ENCODE measurements at places on chromosomes 11 and 22.
A peak's percentile ranks its signal among the peaks of the same experiment; 100 is the strongest.

DNA sequence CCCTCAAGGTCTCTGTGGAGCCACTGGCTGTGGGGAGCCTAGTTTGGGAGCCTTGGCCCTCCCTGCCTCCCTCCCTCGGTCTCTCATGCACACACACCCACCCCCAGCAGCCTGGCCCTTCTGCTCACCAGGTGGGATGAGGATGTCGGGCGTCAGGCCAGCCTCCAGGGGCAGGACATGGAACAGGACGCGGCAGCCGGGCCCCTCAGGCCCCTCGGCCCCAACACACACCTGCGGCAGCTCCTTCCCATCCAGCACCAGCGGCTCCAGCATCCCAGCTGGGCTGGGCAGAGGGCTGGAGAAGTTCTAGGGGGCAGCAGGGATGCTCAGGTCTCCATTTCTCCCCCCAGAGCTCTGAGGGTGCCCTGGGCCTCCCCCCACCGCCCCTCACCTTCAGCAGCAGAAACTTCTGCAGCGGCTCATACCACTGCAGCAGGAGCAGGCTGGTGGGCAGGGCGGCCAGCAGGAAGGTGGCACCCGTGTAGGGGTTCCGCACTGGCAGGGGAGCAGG is 11.2 kb downstream of the MAP4K2 start:
- no peak overlapping the region for H3K4me3 ChIP-seq
- peaks cover 23% of the 10 kb centered on the region for H3K36me3 ChIP-seq
- H3K27ac ChIP-seq = no peak overlapping the region
- DNase-seq = no peak
- no peaks in the 10 kb centered on the region for H3K27me3 ChIP-seq

DNA sequence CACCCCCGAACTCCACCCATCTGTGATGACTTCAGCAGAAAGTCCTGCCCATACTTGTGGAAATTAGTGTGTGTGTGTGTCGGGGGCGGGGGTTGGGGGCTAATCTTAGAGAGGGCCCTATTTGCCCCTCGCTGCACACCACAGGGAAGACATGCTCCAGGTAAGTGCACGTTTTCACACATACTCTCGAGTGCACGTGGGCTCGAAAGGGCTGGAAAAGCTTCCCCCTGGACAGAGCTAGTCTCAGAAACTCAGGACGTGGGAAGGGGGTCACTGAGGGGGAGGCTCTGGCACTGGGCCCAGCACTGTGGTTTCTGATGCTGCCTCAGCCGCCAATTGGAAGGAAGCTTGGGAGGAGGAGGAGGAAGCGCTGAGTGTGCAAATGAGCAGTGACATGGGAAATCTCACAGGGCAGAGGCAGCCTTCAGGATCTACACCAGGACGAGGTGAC is 40.7 kb upstream of the CD82 start:
- DNase-seq = no peak
- H3K4me1 ChIP-seq = peaks cover 15% of the 10 kb centered on the region
- H3K36me3 ChIP-seq = no peaks in the 10 kb centered on the region
- H3K27me3 ChIP-seq = peaks cover 4% of the 10 kb centered on the region
- no peak overlapping the region for H3K4me3 ChIP-seq

GRCh38 chr22:46201059-46201757 is 48.9 kb downstream of the CDPF1 start:
- H3K27ac ChIP-seq = no peak overlapping the region
- DNase-seq = no peak
- H3K4me1 ChIP-seq = no peaks in the 10 kb centered on the region
- no peaks in the 10 kb centered on the region for H3K27me3 ChIP-seq
- no peak overlapping the region for H3K4me3 ChIP-seq

GRCh38 chr11:119776031-119776636 is 47.1 kb upstream of the NECTIN1 start:
- no peak overlapping the region for H3K27ac ChIP-seq
- H3K27me3 ChIP-seq = no peaks in the 10 kb centered on the region
- no peak for DNase-seq
- H3K4me3 ChIP-seq = no peak overlapping the region
- no peaks in the 10 kb centered on the region for H3K4me1 ChIP-seq

- no peak overlapping the region for H3K4me3 ChIP-seq
- H3K27me3 ChIP-seq = peaks cover 91% of the 10 kb centered on the region
- no peak for DNase-seq
- H3K36me3 ChIP-seq = peaks cover 6% of the 10 kb centered on the region
- H3K4me1 ChIP-seq = peaks cover 15% of the 10 kb centered on the region
Observed at GRCh38 chr11:32433101-32433913, 2.0 kb downstream of the WT1 start.

- peaks cover 31% of the 10 kb centered on the region for H3K4me1 ChIP-seq
- no peaks in the 10 kb centered on the region for H3K36me3 ChIP-seq
- H3K27me3 ChIP-seq = no peaks in the 10 kb centered on the region
- H3K27ac ChIP-seq = peak overlapping the region; percentile 67
Observed at GRCh38 chr11:132357811-132358572, 987.6 kb downstream of the NTM start.

DNA sequence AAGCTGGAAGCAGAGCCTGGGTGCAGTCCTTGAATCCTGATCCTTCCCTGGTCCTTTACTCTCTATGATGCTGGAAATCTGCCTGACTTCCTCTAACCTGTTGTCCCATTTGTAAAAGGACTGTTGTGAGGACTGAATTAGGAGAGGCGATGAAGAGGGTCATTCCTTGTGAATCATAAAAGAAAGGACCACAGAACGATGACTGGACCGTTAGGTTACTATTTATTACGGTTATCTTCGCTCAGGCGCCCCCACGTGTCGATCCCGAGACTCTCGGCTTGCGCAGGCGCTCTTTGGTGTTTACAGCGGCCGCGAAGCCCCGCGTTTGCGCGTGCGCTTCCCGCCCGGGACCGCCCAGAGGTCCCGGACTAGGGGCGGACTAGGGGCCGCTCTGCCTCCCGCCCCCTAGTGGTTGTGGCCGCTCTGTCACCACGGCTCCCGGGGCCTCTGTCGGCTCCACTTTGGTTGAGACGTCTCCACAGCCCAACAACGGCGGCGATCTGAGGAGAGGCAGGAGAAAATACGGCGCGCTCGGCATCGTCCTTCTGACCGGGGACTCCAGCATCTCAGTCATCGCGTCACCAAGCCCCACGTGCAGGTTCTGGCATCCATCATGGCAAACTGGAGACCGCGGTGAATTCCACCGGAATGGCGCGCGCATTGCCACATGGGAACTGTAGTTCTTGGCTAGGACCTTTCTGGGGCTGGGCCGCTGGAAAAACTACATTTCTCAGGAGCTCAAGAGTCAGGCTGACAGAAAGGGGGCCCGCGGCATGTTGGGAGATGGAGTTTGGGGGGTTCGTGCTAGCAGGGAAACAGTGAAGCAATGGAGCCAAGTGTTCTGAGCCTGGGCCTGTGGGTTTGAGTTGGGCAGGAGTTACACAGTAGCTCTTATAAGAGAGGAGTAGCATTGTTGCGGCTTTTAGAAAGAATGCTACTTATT is at the start of gene STARD10:
Gene STARD10, minus strand, starts transcription at position 623 of the 943 bp plus-strand sequence. CDS start 12,866 bp downstream, outside the sequence.
- DNase-seq = peak; percentile 95
- peak within 1 kb of the TSS; percentile 99 for H3K27ac ChIP-seq
- H3K36me3 ChIP-seq = no peaks in the 10 kb centered on the region
- peaks cover 17% of the 10 kb centered on the region for H3K4me1 ChIP-seq

GRCh38 chr11:2418693-2419360 is 18.3 kb downstream of the TSSC4 start:
- no peaks in the 10 kb centered on the region for H3K4me1 ChIP-seq
- H3K27me3 ChIP-seq = no peaks in the 10 kb centered on the region
- DNase-seq = no peak

DNA sequence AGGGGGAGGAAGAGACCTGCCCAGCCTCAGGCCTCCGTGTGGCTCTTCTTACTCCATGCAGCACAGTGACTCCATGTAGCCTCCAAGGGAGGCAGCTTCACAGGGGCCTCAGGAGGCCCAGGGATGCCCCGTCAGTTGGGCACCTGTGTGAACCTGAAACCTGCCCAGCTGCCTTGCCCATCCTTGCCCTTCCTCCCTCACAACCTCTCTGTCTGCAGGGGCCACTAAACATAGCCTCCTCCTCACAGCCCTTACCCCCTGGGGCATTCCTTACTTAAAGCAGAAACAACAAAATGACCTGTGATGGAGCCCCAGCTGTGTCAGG is 7.1 kb downstream of the LRRC32 start:
- no peaks in the 10 kb centered on the region for H3K27me3 ChIP-seq
- H3K27ac ChIP-seq = no peak overlapping the region
- no peak overlapping the region for H3K4me3 ChIP-seq
- DNase-seq = no peak
- H3K36me3 ChIP-seq = peaks cover 5% of the 10 kb centered on the region
- H3K4me1 ChIP-seq = peaks cover 28% of the 10 kb centered on the region

GRCh38 chr11:18490319-18490718 is 34.7 kb downstream of the LDHAL6A start:
- H3K4me1 ChIP-seq = no peaks in the 10 kb centered on the region
- no peak overlapping the region for H3K27ac ChIP-seq
- H3K4me3 ChIP-seq = no peak overlapping the region

DNA sequence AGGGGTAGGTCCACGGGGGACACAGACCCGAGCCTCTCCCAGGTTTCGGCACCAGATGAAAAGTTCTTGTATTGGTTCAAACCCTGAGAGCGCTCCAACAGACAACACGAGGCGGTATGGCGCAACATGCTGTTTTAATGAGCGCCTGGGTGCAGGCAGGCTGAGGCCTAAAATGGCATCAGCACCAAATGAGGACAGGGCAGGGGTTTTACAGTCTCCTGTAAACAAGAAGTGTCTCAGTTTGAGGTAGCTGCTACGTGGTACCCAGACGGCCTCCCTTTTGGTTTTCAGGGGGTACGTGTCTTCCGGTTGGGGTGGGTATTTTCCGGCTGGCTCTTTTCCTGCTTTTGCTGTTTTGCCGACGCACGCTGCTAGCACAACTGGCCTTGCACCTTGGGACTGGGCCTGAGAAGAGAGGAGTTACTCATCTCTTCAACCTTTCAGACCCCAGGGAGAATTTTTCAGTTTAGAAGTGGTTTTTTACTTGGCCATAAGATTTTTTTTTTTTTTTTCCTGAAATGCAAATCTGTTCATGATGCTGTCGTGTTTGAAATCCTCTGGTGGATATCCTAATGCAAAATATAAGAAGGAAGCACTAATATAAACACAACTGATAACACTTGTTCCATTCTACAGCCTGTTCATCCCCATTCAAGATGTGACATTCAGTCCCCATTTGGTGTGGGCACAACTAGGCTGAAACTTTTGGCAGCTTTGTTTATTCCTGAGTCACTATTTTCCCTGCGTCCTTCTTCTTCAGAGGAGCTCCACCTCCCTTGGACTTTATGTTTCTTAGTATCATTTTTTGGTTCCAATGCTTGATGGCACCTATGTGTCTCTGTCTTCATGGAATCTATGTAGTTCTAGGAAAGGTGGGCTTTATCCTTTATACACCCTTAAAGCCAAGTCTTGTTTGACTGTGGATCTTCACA is 6.5 kb downstream of the PPFIBP2 start:
- H3K27ac ChIP-seq = no peak overlapping the region
- peaks cover 9% of the 10 kb centered on the region for H3K4me1 ChIP-seq
- no peak for DNase-seq
- H3K27me3 ChIP-seq = peaks cover 27% of the 10 kb centered on the region
- H3K4me3 ChIP-seq = no peak overlapping the region
- H3K36me3 ChIP-seq = no peaks in the 10 kb centered on the region

GRCh38 chr11:100830978-100831732 is 144.1 kb downstream of the ARHGAP42 start:
- no peak overlapping the region for H3K27ac ChIP-seq
- H3K36me3 ChIP-seq = no peaks in the 10 kb centered on the region
- DNase-seq = no peak
- H3K4me3 ChIP-seq = no peak overlapping the region
- H3K4me1 ChIP-seq = no peaks in the 10 kb centered on the region

- H3K4me1 ChIP-seq = peaks cover 17% of the 10 kb centered on the region
- no peak for DNase-seq
- H3K4me3 ChIP-seq = no peak overlapping the region
- peaks cover 51% of the 10 kb centered on the region for H3K27me3 ChIP-seq
- no peak overlapping the region for H3K27ac ChIP-seq
Observed at GRCh38 chr11:57643802-57644201, 5.9 kb downstream of the YPEL4 start.

GRCh38 chr11:68954836-68955606 is 25.8 kb downstream of the MRGPRD start:
- no peaks in the 10 kb centered on the region for H3K27me3 ChIP-seq
- no peak overlapping the region for H3K27ac ChIP-seq
- H3K36me3 ChIP-seq = no peaks in the 10 kb centered on the region
- DNase-seq = no peak
- H3K4me3 ChIP-seq = no peak overlapping the region
- H3K4me1 ChIP-seq = peaks cover 4% of the 10 kb centered on the region

DNA sequence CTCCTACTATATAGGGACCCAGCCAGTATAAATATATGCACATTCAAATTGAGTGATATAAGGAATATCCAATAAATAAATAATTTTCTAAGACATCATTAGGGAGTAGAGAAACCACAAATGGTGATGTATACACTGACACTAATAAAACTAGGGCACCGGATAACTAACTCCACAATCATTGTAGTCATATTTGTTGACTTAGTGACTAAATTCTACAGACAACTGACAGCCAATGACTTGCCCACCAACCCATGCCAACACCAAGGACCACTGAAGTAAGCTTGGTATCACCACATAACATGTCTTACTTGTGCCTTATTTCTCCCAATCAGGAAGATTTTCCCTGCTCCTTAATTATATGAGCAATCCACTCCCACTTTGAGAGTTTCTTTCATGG is 139.6 kb upstream of the TRPC6 start:
- H3K36me3 ChIP-seq = no peaks in the 10 kb centered on the region
- no peak overlapping the region for H3K4me3 ChIP-seq
- DNase-seq = no peak

- H3K27ac ChIP-seq = no peak overlapping the region
- DNase-seq = no peak
- H3K4me3 ChIP-seq = no peak overlapping the region
- no peaks in the 10 kb centered on the region for H3K27me3 ChIP-seq
- H3K36me3 ChIP-seq = no peaks in the 10 kb centered on the region
- no peaks in the 10 kb centered on the region for H3K4me1 ChIP-seq
Observed at GRCh38 chr11:46890665-46891064, 27.7 kb downstream of the LRP4 start.

GRCh38 chr22:46193898-46194310 is 43.6 kb downstream of the PPARA start:
- no peak overlapping the region for H3K4me3 ChIP-seq
- no peaks in the 10 kb centered on the region for H3K27me3 ChIP-seq
- H3K4me1 ChIP-seq = no peaks in the 10 kb centered on the region
- DNase-seq = no peak
- peaks cover under 1% of the 10 kb centered on the region for H3K36me3 ChIP-seq
- H3K27ac ChIP-seq = no peak overlapping the region

DNA sequence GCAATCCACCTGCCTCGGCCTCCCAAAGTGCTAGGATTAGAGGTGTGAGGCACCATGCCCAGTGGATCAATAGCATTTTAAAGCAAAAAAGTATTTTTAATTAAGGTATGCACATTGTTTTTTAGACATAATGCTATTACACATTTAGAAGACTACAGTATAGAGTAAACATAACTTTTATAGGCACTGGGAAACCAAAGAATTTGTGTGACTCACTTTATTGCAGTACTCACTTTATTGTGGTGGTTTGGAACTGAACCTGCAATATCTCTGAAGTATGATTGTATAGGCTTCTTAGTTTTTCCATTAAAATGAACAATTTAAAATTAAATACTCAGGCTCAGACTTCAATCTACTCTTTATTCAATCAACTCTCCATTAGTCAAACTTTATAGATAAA is 17.5 kb upstream of the CD3E start:
- no peaks in the 10 kb centered on the region for H3K27me3 ChIP-seq
- no peak overlapping the region for H3K27ac ChIP-seq
- DNase-seq = no peak
- peaks cover 32% of the 10 kb centered on the region for H3K4me1 ChIP-seq
- H3K4me3 ChIP-seq = no peak overlapping the region
- no peaks in the 10 kb centered on the region for H3K36me3 ChIP-seq

GRCh38 chr11:95517453-95517852 is 272.1 kb downstream of the FAM76B start:
- H3K36me3 ChIP-seq = no peaks in the 10 kb centered on the region
- H3K27me3 ChIP-seq = no peaks in the 10 kb centered on the region
- H3K4me1 ChIP-seq = no peaks in the 10 kb centered on the region
- H3K4me3 ChIP-seq = no peak overlapping the region
- DNase-seq = no peak

Measured in T-helper 2 cell treated with Interferon-gamma antibody and Interleukin-4, amounts not matched to agents 5 μg/mL and 100 μg/mL, for 36 hours (primary cell).